Caco-2 (cell line): ENCODE measurements at places on chromosomes 16 and 17.

GRCh38 chr17:8904686-8905085, 37.2 kb upstream of the PIK3R6 start:
- no peak for DNase-seq

DNA sequence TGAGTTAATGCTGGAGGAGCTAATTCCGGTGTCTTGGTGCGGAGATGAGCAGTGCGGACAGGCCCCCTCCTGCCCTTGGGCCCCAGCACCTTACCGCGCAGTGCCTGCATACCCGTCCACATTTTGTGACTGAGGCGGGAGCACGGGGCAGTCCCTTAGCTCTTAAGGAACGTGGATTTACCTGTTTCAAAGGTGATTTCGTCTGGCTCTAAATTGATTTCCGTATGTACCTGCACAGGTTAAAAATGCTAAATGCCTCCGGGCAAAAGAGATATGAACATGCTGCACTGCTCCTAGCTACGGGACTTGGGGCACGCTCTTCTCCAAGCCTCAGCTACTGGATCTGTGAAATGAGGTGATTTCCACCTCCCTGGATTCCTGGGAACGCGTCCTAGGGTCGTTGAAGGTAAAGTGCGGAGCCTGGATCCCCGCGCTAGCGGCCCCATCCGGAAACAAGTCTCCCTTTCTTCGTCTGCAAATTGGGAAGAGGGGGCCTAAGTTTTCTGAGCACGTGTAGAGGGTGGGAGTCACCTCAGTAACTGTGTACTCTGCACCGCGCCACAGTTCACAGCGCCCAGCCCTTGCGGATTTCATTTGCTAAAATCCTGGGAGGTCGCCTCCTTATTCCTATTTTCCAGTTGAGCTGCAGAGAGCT, 669 bp upstream of the CRISPLD2 start:
- peak; percentile 31 for DNase-seq

DNA sequence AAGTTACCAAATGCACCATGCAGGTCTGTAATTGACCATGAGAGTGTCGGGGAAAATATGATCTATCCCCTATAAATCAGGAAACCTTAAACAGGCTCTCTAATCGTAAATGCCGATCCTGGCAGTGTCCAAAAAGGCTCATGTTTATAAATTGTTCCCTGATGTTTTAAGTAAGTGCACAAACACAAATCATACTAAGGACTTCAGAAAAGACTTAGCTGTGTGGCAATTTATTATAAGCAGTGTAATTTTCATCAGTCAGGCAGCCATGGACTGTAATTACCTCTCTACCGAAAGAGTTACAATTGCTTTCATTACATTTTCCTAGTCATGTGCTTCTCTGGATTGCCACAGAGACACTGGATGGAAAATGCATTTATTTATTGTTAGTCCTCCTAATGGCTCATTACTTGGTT, 73.4 kb upstream of the COX10 start:
- no peak for DNase-seq

- no peak for DNase-seq
These were observed 12.7 kb upstream of the STAC2 start for GRCh38 chr17:39238311-39238972.

GRCh38 chr17:74703311-74703710, 9.4 kb downstream of the CD300LF start:
- no peak for DNase-seq

GRCh38 chr17:68184141-68184571, 63.7 kb upstream of the AMZ2 start:
- DNase-seq: no peak

- DNase-seq: no peak
These were observed 578 bp downstream of the MYCBPAP start for GRCh38 chr17:50508573-50509460.

DNA sequence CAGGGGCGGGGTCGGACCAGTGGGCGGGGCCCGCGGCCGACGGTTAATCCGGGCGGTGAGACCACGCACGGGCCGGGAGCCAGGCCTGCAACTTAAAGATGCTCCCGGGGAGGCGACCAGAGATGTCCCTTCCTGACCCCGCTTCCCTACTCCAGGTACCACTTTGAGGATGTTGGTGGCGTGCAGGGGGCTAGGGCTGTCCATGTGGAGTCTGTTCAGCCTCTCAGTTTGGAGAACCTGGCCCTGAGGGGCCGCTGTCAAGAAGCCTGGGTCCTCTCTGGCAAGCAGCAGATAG, 580 bp downstream of the RANGRF start:
- no peak for DNase-seq

DNA sequence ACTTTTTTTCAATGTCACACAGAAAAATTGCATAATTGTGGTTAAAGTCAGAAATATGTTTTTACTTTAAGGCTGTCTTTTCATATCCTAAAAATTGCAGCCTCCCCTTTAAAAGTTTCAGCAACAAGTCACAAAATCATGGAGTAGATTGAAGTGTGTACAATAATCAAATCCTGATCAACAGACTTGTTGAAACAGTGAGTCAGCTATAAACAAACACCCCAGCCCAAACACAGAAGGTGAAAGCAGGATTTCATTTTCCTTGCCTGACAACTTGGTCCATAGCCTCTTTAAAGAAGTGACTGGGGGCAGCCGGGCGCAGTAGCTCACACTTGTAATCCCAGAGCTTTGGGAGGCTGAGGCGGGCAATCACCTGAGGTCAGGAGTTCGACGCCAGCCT, 59.9 kb downstream of the WNT3 start:
- no peak for DNase-seq

DNA sequence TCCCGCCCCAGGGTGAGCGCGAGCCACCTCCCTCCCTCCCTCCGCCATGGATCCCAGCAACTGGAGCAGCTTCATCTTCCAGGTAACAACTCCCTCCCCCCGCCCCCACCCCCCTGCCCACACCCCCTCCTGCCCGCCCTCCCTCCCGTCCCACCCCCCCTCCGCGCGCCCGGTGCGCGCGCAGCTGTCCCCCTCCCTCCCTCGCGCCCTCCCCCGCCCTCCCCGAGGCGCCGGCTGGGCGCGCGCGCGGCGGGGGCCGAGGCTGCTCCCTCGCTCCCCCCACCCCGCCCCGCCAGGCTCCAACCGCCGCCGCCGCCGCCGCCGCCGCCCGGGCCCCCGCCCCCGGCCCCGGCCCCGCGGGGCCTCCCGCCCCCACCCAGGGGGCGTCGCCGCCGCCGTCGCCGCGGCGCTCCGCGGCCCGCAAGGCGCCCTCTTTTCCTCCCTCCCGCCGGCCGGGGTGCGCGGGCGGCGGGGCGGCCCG, at the start of gene MAZ:
MAZ (plus strand) TSS at position 431 of the 481 bp plus-strand sequence. CDS start 173 bp downstream, outside the sequence.
- DNase-seq: peak; percentile 96

GRCh38 chr16:78606545-78606944, 507.1 kb downstream of the WWOX start:
- DNase-seq: no peak

- DNase-seq: no peak
These were observed 2.3 kb downstream of the NTN1 start for GRCh38 chr17:9023392-9024218.

DNA sequence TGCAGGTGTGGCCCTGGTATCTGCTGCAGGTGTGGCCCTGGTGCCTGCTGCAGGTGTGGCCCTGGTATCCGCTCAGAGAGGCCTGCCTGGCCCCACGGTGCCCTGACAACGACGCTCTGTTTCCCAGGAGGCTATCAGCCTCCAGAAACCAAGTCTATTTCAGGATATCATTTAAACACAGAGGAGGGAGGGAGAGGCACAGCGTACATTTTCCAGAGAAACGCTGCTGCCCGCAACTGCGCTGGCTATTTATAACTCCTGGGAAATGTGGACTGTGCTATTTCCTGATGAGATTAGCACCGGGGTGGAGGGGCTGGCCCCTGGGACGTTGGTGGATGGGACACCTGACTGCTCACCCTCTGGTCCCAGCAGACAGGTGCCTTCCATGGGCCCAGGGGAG, 22.5 kb downstream of the TIMM22 start:
- DNase-seq: no peak

DNA sequence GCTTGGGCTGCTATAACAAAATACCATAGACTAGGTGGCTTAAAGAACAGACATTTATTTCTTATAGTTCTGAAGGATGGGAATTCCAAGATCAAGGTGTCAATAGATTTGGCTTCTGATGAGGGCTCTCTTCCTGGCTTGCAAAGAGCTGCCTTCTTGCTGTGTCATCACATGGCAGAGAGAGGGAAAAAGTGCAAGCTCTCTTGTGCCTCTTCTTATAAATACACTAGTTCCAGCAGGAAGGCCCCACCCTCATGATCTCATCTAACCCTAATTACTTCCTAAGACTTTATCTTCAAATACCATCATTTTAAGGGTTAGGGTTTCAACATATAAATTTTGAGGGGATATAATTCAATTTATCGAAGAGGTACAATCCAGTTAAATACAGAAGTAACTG, 30.6 kb downstream of the ABCA9 start:
- no peak for DNase-seq

- no peak for DNase-seq
These were observed 14.4 kb downstream of the CHCT1 start for GRCh38 chr17:60436676-60437075.

DNA sequence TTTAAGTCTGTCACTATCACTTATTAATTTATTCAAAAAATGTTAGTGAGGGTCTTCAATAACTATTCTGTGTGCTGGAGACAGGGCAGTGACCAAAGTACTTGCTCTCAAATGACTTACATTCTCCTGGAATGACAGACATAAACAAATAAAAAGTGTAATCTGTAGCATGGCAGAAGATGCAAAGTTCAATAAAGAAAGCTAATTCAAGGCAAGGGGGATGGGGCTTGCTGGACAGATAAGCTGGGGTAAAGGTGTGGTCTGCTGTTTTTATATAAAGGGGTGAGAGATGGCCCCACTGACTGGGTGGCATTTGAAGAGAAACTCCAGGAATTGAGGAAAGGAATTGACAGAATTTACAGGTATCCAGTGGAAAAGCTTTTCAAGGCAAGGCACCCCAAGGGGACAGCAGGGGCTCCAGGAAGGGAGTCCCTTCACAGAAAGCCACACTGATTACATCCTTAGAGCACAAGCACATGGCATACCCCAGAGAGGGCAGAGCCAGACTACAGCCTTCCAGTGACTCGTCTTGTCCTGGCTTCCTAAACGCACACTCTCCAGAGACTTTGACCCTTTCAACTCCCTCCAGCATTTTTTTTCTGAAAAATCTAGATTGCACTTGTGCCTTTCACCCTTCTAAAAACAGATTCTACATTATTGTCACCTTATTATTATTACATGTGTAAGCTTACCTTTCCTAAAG, 123.7 kb upstream of the HS3ST3A1 start:
- DNase-seq: no peak

GRCh38 chr17:61511480-61512182, 59.4 kb downstream of the TBX4 start:
- DNase-seq: peak; percentile 29

GRCh38 chr17:77503916-77504651, 363.3 kb downstream of the SEC14L1 start:
- DNase-seq: no peak
